ENCODE measurements at places on chromosomes 4 and X. TPM values are rescaled to one million over a fixed set of nuclear protein-coding genes. Genes with fewer than 3 reads are reported as not detected.

GRCh38 chr4:113404841-113405240 is 355.4 kb downstream of the ANK2 start:
- H3K4me1 ChIP-seq: no peaks in the 10 kb centered on the region
- no peaks in the 10 kb centered on the region for H3K36me3 ChIP-seq
- H3K27me3 ChIP-seq: no peaks in the 10 kb centered on the region

DNA sequence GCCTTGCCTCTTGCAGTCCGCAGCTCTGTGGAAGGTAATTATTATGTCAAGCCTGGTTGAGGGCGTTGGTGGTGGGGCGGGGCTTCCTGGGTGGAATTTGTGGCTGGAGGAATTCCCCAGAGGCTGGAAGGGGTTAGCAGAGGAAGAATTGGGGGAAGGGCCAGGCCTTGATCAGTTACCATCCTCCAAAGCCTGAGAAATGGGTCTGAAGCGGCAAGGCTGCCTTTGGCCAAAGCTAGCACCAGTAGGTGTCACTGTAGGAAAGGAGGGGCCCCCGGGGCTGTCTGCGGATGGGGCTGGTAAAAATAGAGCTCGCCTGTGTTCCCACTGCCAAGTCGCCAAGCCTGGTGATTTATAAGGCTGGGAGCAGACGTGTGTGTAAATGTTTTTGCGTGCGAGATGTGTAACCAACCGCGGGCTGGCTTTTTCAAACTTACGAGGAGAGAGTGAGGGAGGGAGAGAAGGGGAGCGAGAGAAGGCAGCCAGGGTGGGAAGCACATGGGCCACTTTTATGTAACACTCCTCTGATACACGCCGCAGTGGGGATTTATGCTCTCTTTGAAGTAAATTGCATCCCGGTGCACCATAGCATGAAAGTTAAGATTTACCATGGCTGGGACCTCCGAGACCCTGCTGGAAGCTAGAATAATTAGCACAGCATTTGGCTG is 367.0 kb downstream of the BCOR start:
- no peaks in the 10 kb centered on the region for H3K27me3 ChIP-seq
- no peak overlapping the region for H3K27ac ChIP-seq
- H3K4me3 ChIP-seq: no peak overlapping the region
- H3K4me1 ChIP-seq: peaks cover 9% of the 10 kb centered on the region
- peak; percentile 24 for DNase-seq
- no peaks in the 10 kb centered on the region for H3K36me3 ChIP-seq

GRCh38 chr4:153731239-153731638 is 28.6 kb downstream of the RNF175 start:
- peaks cover 37% of the 10 kb centered on the region for H3K4me1 ChIP-seq
- no peak overlapping the region for H3K27ac ChIP-seq
- DNase-seq: no peak
- H3K4me3 ChIP-seq: no peak overlapping the region
- H3K27me3 ChIP-seq: no peaks in the 10 kb centered on the region

DNA sequence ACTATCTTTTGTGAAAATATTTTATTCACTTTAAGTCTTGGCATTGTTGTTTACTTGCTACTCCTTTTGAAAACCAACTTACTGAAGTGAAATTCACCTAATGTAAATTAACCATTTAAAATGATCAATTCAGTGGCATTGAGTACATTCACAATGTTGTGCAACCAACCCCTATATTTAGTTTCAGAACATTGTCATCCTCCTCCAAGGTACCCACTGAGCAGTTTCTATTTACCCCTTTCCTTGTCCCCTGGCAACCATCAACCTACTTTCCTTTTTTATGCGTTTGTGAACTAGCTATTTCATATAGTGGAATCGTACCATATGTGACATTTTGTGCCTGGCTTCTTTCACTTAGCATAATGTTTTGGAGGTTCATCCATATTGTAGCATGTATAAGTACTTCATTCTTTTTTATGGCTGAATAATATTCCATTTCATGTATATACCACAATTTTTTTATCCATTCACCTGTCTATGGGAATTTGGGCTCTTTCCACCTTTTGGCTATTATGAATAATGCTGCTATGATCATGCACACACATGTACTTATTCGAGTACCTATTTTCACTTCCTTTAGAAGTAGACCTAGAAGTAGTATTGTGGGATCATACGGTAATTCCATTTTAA is 85.0 kb downstream of the WWC2 start:
- H3K4me1 ChIP-seq: no peaks in the 10 kb centered on the region
- no peak for DNase-seq
- no peaks in the 10 kb centered on the region for H3K36me3 ChIP-seq

DNA sequence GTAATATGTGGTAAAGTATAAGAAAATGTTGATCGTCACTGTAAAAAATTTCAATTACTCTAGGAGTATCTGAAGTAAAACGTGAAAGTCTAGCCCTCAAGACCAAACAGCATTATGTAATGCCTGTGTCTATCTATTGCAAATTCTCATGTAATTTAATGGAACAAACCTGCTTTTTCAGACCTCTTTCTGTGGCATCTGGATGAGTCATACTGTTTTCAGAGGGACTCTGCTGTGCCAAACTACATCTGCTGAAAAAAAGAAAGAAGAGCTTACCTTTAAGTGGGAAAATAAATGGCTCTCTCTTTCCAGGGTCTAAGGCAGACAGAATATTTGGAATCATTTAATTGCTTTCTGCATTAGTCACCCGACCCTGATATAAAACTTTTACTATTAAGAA is 89.8 kb upstream of the ARMCX2 start:
- H3K36me3 ChIP-seq: no peaks in the 10 kb centered on the region
- peaks cover 18% of the 10 kb centered on the region for H3K27me3 ChIP-seq
- H3K27ac ChIP-seq: no peak overlapping the region
- H3K4me3 ChIP-seq: no peak overlapping the region
- DNase-seq: no peak

DNA sequence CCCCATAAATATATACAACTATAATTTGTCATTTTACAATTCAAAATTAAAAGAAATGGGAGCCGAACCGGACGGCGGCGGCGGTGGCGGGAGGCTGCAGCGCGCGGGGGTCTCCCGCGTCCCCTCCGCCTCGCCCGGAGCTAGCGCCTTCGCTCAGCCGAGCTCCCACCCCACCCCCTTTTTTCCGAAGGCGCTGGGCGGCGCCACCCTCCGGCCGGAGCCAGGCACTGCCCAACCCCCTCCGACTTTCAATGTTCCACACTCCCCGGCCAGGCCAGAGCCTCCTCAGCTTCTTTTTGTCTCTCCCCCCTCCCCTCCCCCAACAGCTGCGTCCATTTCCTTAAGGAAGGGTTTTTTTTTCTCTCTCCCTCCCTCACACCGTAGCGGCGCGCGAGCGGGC is 214.1 kb upstream of the GEMIN8 start:
- H3K4me1 ChIP-seq: no peaks in the 10 kb centered on the region
- no peak overlapping the region for H3K27ac ChIP-seq
- H3K4me3 ChIP-seq: no peak overlapping the region
- no peak for DNase-seq
- H3K27me3 ChIP-seq: no peaks in the 10 kb centered on the region

GRCh38 chr4:135684001-135684400 is 1482.4 kb upstream of the PABPC4L start:
- H3K27ac ChIP-seq: no peak overlapping the region
- H3K4me1 ChIP-seq: no peaks in the 10 kb centered on the region
- no peaks in the 10 kb centered on the region for H3K27me3 ChIP-seq
- no peaks in the 10 kb centered on the region for H3K36me3 ChIP-seq

- H3K4me3 ChIP-seq: no peak overlapping the region
- no peaks in the 10 kb centered on the region for H3K4me1 ChIP-seq
- no peak overlapping the region for H3K27ac ChIP-seq
- no peaks in the 10 kb centered on the region for H3K36me3 ChIP-seq
- no peaks in the 10 kb centered on the region for H3K27me3 ChIP-seq
- no peak for DNase-seq
Observed at GRCh38 chrX:27968352-27968751, 12.9 kb downstream of the DCAF8L1 start.

DNA sequence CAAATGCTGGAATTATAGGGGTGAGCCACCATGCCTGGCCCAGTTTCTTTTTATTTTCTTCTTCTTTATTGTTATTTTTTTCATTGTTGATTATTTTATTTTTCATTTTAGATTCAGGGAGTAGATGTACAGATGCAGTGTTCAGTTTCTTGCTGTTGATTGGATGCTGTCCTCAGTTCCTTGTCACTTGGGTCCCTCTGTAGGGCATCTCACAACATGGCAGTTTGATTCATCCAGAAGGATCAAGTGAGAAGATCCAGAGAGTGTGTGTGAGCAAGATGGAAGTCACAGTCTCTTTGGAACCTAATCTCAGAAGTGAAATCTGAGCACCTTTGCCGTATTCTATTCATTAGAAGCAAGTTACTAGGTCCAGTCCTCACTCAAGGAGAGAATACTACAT is 20.9 kb downstream of the HMGB3 start:
- H3K36me3 ChIP-seq: no peaks in the 10 kb centered on the region
- H3K27me3 ChIP-seq: peaks cover 8% of the 10 kb centered on the region
- no peak for DNase-seq
- H3K4me1 ChIP-seq: no peaks in the 10 kb centered on the region

DNA sequence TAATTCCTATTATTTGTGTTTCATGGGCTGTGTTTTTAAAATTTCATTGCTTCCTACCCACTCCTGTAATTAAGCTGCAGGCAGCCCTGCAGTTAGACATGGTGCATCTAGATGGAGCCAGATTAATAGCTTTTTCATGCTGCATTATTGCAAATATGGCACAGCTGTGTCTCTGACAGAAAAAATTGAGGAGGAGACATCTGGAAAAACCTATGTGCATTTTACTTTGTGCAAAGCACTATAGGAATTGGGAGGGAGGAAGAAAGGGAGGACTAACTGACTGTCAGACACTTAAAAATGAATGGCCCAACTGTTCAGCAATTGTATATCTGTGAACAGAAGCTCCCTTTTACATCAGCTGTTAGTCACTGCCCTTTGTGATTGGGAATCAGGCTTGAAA is 8.1 kb upstream of the RPGR start:
- H3K36me3 ChIP-seq: no peaks in the 10 kb centered on the region
- H3K4me1 ChIP-seq: peaks cover 5% of the 10 kb centered on the region
- H3K27ac ChIP-seq: no peak overlapping the region
- H3K27me3 ChIP-seq: no peaks in the 10 kb centered on the region

GRCh38 chr4:141686146-141686775 is 49.9 kb downstream of the IL15 start:
- no peak overlapping the region for H3K4me3 ChIP-seq
- peaks cover 3% of the 10 kb centered on the region for H3K4me1 ChIP-seq
- H3K36me3 ChIP-seq: peaks cover 19% of the 10 kb centered on the region
- no peak overlapping the region for H3K27ac ChIP-seq
- DNase-seq: no peak

DNA sequence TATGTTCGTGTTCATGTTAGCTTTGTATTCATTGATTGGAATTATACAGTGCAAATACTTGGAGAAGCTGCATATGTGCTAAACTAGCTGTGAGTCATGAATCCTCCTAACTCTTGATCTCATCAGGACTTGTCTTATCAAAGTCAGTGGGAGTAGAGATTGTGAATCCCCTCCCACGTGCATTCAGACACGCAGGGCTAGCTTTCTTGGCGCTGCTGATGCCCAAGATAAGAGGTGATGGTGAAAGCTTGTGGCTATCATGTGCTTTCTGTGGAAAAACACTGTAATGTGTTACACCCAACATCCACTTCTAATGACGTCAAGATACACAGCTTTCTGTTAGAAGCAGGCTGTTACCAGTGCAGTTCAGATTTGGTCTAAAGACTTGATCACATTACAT is 348.7 kb upstream of the HAND2 start:
- no peak overlapping the region for H3K27ac ChIP-seq
- DNase-seq: no peak
- no peaks in the 10 kb centered on the region for H3K36me3 ChIP-seq

GRCh38 chr4:152680988-152681603 is 1.3 kb upstream of the TMEM154 start:
- H3K27me3 ChIP-seq: no peaks in the 10 kb centered on the region
- H3K4me3 ChIP-seq: peak overlapping the region; percentile 64
- DNase-seq: no peak
- peak overlapping the region; percentile 97 for H3K27ac ChIP-seq
- peaks cover 52% of the 10 kb centered on the region for H3K4me1 ChIP-seq

- peak overlapping the region; percentile 65 for H3K4me3 ChIP-seq
- no peak overlapping the region for H3K27ac ChIP-seq
- H3K27me3 ChIP-seq: peaks cover 8% of the 10 kb centered on the region
- H3K36me3 ChIP-seq: no peaks in the 10 kb centered on the region
- peak; percentile 4 for DNase-seq
- H3K4me1 ChIP-seq: peaks cover 9% of the 10 kb centered on the region
Observed at GRCh38 chr4:110704748-110705439, 82.0 kb upstream of the PITX2 start.

DNA sequence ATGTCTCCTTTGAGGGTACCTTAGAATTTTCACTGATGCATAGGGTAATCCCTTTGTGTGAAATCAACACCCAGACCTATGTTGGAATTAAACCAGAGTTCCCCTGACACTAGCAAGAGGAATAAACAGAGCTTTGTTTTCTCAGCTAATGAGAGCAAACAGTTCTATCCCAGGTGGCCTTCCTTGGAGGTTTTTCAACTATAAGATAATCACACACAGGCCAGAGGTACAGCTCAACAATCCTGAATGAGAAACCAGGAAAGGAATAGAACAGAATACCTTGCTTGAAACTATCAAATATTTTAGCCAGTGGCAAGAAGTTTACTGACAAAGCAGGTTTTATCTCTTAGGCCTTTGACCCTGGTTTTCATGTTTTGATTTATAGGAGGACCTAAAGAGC is 100.2 kb downstream of the OTC start:
- H3K36me3 ChIP-seq: peaks cover 4% of the 10 kb centered on the region
- no peaks in the 10 kb centered on the region for H3K4me1 ChIP-seq
- DNase-seq: no peak
- no peak overlapping the region for H3K27ac ChIP-seq

- no peak overlapping the region for H3K4me3 ChIP-seq
- H3K27ac ChIP-seq: no peak overlapping the region
- no peaks in the 10 kb centered on the region for H3K27me3 ChIP-seq
- no peak for DNase-seq
Observed at GRCh38 chr4:110087070-110087708, 111.2 kb downstream of the ELOVL6 start.

- DNase-seq: no peak
- no peak overlapping the region for H3K27ac ChIP-seq
- no peaks in the 10 kb centered on the region for H3K36me3 ChIP-seq
- no peaks in the 10 kb centered on the region for H3K27me3 ChIP-seq
Observed at GRCh38 chr4:12492730-12493393, 991.3 kb downstream of the RAB28 start.

DNA sequence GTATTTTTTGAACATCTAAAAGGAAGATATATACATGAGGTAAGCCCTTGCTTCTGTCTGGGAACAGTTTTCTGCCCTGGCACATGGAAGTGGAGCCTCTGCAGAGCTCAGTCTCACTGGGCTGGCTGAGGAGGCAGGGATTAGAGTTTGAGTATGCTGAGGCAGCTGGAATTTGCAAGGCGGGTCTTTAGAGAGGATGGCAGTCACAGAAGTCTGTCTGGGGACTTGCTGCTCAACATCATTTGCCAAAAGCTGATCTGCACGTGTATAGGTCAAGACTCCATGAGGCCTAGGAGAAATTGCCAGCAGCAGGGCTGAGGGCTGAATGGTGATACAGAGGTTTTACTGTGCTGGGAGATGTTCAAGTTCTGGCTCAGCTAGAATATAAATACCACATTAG is 163.6 kb upstream of the ANK2 start:
- no peak overlapping the region for H3K4me3 ChIP-seq
- H3K27me3 ChIP-seq: no peaks in the 10 kb centered on the region

- no peak overlapping the region for H3K4me3 ChIP-seq
- H3K36me3 ChIP-seq: no peaks in the 10 kb centered on the region
- no peaks in the 10 kb centered on the region for H3K4me1 ChIP-seq
- no peaks in the 10 kb centered on the region for H3K27me3 ChIP-seq
- DNase-seq: no peak
Observed at GRCh38 chr4:90328558-90328957, 201.4 kb downstream of the CCSER1 start.

The VSIG4 gene
- polyA plus RNA-seq: 0.21 TPM

The ZDHHC9 gene
- 4.7 TPM for polyA plus RNA-seq

The CDKN2AIP gene
- 16.1 TPM for polyA plus RNA-seq

The ASB12 gene
- polyA plus RNA-seq: 0.74 TPM

The C4orf54 gene
- not detected for polyA plus RNA-seq

The CLNK gene
- 1.3 TPM for polyA plus RNA-seq
